Fibroblast of mammary gland (primary cell): ENCODE measurements at places on chromosomes 7 and 10.

DNA sequence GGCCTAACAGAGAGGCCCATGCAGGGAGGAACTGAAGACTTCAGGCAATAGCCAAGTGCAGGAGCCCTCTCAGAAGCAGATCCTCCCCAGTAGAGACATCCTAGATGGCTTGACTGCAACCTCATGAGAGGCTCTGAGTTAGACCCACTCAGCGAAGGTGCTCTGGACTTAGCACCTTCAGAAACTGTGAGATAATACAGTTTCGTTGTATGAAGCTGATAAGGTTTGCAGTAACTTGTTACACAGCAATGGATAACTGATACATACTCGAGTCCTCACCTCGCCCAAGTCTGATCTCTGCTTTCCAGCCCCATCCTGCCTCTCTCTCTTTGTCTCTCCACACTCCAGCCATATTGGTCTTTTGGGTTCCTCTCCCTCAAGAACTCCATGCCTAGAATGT, 136.4 kb upstream of the EEPD1 start:
- DNase-seq, result no peak

DNA sequence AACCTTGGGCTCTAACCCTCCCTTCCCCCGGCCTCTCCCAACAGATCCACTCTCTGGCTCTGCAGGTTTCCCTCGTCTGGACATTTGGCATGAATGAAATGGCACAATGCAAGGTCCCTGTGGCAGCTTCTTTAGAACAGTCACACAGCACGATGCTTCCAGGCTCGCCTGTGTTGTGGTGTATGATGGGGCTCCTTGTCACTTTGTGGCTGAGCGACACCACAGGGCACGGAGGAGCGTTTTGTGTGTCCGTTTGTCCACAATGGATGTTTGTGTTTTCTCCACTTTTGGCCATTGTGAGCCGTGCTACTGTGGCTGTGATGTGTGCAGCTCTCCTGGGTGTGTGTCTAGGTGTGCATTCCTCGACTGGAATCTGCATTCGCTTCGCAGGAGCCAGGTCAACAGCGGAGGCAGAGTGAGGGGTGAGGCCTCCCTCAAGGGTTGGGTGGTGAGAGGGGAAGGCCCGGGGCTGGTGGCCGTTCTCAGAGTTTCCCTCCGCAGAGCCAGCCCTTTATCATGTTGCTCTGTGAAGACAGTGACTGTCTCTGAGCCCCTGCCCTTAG, 22.3 kb upstream of the SHH start:
- DNase-seq, result no peak

DNA sequence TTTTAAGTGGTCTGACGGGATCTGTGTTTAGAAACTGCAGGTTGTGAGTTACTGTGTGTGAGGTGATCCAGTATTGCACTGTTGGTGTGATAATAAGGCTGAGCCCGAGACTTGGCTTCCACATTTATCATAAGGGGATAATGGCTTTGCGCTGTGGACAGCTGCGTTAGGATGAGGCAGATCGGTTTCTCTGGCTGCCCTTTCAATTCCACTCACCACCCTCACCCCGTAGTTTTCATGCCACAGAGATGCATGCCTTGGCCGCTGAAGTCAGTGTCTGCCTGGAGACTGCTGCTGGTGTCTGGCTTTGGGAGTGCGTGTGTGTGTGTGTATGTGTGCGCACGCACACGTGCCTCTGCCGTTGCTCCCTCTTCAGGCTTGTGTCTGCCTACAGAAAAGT, 273.0 kb downstream of the CCDC3 start:
- no peak for DNase-seq

GRCh38 chr10:14884082-14884481, 5.4 kb downstream of the SUV39H2 start:
- no peak for DNase-seq

DNA sequence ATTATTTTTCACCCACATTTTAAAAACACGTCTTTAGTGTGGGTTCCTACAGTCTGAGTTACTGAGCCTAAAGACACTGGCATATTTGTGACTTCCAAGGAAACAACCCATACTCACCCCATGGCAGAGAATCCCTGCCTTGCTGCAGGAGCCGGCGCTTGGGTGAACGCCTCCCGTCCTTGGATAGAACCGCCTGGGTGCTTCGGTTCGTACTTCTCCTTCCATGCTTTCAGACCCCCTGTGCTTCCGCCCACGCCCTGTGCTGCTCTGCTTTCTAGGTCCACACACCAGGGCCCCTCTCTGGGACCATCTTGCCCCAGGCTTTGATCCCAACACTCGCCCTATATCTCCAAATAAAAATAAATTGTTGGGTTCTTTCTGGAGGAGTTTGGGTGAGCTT, 125.8 kb downstream of the PTPRN2 start:
- no peak for DNase-seq

DNA sequence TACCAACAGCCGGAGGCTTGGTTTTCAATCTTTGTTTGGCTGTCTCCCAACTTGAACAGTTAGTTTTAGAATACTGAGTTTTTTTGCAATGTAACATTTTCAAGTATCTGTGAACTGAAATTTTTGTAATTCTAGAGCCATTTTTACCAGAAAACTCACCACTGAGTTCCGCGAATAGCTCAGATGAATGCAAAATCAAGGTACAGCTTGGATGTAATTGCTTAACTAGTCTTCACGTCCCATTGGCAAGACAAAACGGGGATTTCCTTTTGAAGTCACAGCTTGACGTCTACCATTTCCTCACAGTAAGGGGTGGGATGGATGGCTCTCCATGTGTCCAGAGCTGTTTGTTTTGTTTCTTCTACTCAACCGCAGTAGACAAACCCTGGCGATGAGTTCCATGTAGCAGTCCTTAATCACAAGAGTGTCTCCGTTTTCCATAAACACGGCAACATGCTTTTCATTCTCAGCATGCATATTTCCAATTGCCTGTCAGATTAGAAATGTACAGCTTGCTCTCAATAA, 55.8 kb upstream of the FGFR2 start:
- DNase-seq, result no peak

GRCh38 chr7:43649755-43650274, 66.9 kb downstream of the STK17A start:
- no peak for DNase-seq

DNA sequence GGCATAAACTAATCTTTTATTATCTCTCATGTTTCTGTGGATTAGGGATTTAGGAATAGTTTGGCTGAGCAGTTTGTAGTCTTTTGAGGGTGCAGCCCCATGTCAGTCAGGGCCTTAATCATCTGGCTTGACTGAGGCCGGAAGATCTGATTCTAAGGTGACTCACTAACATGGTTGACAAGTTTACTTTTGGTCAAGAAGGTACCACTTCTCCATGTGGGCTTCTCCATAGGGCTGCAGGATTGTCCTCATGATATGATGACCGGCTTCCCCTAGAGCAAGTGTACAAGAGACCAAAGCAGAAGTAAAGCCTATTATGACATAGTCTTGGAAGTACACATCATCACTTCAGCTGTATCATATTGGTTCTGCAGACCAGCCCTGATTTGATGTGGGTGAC, 45.9 kb upstream of the OIT3 start:
- peak; percentile 34 for DNase-seq

DNA sequence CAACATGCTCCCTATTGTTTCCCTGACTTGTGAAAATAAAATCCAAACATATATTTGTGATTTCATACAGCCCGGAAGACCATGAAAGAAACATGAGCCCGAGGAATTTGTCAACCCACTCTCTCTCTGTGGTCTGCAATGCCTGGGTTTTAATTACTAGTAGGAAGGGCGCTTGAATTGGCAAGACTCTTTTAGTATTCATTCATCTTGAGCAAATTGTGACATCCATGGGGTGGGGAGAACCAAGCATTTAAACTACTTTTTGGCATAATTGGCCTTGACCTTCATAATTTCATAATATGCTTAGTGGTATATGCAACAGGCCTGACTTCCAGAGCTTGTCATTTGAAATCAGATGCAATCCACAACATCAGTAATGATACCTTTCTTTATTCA, 142.4 kb upstream of the BMPER start:
- no peak for DNase-seq

GRCh38 chr7:93902777-93903423, 3.5 kb upstream of the GNGT1 start:
- peak; percentile 74 for DNase-seq

DNA sequence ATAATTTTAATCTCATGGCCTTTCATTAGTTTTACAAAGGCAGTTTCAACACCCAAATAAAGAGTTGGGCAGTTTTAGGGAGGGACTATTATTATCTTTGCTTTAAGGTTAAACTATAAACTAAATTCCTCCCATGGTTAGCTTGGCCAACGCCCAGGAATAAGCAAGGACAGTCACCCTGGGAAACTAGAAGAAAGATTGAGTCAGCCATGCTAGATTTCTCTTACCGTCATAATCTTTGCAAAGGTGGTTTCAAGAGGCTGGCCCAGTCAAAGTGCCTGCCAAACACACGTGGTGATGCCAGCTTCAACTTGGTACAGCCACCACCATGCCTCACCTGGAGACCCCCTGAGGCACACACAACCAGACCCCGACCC, 317.4 kb upstream of the SP8 start:
- no peak for DNase-seq

DNA sequence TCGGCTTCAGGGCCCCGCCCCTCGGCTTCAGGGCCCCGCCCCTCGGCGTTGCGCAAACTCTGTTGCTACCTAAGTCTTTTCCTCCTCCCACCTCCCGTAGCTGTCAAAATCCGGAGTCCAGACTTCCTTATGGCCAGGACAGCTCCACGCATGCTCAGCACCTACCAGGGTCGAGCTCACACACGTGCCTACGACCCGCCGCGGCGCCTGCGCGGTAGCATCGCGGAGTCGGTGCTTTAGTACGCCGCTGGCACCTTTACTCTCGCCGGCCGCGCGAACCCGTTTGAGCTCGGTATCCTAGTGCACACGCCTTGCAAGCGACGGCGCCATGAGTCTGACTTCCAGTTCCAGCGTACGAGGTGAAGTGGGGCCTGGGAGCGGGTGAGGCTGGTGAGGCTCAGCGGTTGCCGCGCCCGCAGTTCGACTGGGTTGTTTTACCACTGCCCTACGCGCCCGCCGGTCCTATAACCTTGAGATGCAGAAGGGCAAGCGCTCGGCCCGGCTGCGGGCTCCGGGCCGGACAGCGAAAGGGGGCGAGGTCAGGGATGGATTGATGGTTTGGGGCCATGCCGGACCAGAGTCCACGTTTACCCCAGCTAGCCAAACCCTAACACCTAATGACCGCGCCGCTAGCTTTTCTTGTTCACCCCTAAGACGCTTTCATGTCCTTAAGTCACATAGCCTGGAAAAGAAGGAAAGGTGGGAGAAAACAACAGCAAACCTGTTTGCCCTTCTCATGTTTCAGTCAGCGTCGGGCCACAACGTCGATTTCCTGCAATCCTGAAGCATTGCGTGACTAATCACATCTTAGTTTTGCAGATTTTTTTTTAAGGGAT, at the start of gene CISD1:
Gene CISD1 (plus strand): TSS at position 217 of the 836 bp plus-strand sequence. CDS start 112 bp downstream, at position 329.
- peak; percentile 99 for DNase-seq

DNA sequence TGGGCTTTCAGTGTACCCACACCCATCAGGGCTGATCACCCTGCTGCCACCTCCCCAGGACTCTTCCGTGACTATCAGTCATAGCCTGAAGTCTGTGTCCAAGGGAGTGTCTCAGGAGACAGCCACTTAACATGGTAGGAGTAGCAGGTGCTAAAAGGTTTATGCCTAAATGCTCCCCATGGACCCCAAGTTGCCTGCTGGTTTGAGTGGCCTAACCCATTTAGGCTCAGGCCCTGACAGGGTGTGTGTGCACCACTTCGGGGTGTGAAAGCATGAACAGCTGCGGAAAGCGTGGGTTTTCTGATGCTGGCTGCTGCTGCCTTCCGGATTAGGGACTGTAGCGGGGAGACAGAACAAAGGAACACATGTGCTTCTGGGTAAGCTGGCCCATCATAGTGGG, 93.2 kb upstream of the SAMD8 start:
- no peak for DNase-seq
